ENCODE measurements at places on chromosomes 2 and 18.

DNA sequence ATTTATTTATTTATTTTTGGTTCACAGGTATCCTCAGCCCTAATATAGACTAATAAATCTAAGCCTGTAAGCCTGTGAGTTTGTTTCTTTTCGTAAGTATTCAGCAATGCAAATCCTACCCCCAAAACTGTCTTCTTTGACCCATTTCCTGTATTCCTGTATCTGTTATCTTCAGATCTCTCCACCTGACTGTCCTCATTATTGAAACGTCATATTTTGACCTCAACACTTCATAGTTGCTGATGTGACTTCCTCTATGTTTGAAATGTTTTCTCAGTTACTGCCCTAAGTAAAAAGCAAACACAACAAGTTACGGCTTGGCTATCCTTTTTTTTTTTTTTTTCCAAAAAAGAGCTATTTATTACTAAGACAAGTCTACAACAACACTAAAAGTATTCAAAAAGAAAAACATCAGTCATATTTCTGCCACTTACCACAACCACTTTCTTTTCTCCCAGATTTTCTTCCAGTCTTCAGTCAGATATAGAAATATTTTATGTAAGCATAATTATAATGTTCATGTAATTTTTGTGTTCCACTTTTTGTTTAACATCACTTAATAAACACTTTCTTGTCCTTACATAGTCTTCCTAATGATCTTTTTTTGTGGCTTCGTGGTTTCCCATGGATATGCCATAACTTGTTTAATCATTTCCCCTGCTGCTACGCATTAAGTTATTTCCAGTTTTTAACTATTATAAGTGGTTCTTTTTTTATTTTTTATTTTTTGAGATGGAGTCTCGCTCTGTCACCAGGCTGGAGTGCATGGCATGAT lies 45.0 kb upstream of the EML4 start:
- no peak for DNase-seq

DNA sequence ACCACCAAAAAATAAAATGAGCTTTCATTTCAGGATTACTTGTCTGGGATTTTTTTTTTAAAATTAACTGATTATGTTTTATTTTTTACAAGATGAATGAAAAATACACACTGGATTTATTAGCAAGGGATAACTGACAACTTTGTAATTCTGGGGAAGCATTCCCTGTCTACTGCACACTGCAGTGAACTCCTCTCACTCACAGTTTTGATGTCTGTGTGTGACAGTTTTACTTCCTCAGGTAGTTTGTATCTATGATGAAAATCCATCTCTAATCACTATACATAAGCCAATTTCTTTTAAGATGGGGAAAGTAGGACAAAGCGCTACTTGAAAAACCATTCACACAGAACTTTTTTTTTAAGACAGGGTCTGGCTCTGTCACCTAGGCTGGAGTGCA lies 94.5 kb downstream of the COBLL1 start:
- no peak for DNase-seq

DNA sequence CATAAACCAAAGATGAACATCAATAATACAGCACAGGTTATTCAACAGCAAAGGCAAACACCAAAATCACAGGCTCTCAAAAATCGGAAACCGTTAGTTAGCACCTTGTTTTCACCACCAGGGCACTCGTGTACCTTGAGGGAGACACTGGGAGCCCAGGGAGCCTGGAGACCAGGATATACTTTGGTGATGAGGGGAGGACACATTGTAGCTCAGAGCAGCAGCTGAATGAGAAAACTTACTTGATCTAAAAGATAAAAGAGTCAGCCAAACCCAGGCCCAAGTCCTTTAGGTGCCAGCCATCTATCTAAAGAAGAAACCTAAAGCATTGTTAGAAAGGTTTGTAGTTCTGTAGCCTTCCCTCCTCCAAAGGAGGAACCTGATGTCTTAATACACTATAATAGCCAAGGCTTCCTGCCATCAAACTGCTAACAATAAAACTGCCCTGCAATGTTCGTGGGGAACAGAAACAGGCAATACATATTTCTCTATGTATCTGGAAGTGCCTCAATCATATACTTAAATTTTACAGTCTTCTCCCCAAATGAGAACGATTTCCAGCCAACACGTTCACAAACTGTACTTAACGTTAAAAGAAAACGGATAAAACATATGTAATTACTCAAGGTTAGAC lies 19.3 kb downstream of the BCL11A start:
- no peak for DNase-seq

DNA sequence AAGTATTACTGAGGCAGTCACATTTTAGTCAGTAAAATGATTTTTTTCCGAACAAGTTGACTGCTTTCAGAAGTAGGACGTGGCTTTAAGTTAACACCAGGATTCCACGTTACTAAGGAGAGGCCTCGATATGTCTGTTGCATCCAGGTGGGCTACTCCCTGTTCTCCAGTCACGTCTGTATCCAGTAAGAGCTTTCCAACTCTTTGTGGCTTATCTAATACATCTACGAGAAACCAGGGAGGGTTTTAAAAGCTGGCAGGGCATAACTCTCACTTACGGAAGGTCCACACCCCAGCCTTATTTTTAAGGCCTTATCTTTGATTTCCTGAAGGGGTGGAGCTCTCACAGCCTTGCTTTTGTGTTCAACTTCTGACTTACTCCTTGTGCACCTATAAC lies 99.2 kb downstream of the SLC8A1 start:
- DNase-seq: no peak

DNA sequence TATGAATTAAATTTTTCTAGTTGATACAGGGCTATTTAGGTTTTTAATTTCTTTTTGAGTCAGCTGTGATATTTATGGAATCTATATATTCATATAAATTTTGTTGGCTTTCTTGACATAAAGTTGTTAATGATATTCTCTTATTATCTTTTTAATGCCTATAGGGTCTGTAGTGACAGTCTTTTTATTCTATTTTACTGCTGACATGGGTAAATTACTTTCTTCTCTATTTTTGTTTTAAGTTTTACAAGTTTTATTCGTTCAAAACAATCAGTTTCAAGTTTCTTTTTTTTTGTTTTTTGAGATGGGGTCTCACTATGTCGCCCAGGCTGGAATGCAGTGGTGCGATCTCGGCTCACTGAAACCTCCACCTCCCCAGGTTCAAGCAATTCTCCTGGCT lies 226.3 kb downstream of the ZRANB3 start:
- no peak for DNase-seq

DNA sequence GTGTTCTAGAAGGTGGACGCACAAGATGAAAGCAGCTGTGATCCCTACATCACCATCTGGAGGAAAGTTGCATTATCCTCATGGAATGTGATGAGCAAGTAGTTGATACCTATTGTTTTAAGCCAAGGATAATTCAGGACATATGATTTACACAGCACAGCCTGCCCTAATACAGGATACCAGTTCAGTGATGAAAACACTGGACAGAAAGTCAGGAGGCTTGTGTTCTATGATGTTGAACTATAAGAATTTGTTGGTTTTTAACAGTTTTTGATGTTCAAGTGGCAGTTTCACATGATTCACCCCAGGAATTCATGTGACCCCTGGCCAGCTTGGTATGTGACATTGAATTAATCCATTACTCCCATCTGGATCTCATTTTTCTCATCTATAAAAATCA lies 6.2 kb upstream of the CHST10 start:
- DNase-seq: no peak

DNA sequence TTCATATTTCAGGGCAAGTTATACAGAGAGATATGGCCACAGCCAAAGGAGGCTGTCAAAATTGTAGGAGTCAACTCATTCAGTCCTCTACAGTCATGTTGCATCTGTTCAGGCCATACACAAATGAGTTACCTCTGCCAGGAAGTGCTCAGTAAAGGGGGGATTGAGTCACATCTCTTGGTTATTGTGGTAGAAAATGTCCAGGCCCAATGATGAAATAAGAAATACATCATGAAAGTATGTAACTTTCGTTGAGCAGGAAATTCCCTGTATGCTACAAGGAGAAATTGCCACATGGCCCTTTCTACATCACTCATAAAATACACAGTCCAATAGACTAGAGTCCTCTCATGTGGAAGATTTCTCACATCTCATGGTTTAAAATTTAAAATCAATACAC lies 103.9 kb upstream of the COL3A1 start:
- DNase-seq: no peak

DNA sequence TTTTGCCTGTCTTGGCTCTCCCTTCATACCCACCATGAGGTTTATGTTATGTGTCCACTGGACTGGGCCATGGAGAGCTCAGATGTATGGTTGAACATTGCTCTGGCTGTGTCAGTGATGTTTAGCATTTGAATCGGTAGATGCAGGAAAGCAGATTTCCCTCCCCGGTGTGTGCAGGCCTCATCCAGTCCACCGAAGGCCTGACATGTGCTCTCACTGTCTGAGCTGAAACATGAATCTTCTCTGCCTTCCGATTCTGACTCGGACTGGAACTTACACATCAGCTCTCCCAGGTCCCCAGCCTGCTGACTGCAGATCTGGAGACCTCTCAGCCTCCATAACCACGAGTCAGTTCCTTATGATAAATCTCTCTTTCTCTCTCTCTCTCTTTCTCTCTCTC lies 72.4 kb upstream of the SLC66A3 start:
- DNase-seq: no peak

DNA sequence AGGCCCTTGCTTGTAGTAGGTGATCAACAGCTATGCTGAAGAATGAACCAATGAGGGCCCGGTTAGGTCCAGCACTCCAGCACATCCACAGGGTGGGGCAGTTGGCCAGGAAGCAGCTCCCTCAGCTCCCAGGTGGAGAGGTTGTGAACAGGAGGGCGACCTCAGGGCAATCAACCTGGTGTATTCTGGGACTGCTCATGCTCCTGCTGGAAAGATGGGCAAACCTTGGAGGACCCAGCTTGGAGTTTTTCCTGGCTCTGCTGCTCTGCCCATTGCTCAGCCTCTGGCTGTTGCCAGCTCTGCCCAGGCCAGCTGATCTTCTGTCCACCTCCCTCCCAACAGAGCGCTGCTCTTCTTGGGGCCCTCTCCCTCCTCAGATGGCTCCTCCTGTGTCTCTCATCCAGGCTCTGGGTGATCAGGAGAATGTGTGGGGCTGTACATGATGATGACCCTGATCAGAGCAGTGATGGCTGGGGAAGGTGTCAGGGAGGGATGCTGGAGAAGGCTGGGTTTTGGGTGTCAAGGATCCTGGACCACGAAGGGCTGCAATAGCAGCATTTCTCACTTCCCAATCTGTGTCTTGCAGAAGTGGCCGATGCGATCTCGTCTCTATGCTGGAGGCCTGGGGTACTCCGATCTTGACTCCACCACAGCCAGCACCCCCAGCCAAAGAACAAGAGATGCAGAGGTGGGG lies 3.4 kb downstream of the TCF23 start:
- DNase-seq: no peak

GRCh38 chr2:164669291-164669690 lies 48.0 kb upstream of the GRB14 start:
- DNase-seq: no peak

DNA sequence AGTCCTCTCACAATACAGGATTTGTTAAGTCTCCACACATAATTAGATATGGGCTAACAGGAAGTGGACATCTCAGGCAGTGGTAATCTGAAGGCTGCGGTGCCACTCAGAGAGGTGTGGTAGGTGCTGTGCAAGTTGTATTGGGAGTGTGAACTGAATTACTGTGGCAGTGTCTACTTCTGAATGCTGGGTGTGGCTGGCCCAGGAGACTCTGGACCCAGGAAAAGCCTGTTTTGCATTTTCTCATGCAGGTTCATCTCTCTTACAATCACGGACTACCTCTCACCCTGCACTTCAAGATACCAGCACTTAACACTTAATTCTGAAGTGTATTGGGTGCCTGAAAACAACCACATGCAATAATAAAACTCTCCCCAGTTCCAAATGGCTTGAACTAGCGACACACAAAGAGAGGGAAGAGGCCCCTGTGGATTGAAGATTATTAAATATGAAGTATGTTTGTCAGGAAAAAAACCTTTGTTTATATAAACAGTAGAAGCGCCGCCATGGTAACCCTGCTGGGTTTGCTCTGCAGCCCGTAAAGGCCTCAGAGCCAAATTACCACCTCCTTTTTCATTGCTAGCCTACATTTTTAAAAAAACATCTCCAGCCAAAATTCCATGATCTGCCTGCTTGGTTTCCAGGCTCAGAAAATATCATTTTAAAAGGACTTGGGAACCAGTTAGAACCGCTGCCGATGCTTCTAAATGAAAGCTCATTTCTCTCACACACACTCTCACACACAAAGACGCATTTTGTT lies 77.5 kb downstream of the GFPT1 start:
- DNase-seq: no peak

GRCh38 chr2:158457092-158457825 lies 507 bp downstream of the PKP4 start:
- peak; percentile 12 for DNase-seq

- no peak for DNase-seq
These were observed 611 bp downstream of the TCF7L1 start for GRCh38 chr2:85133751-85134254.

- no peak for DNase-seq
These were observed 42.7 kb downstream of the ODC1 start for GRCh38 chr2:10405448-10405847.

DNA sequence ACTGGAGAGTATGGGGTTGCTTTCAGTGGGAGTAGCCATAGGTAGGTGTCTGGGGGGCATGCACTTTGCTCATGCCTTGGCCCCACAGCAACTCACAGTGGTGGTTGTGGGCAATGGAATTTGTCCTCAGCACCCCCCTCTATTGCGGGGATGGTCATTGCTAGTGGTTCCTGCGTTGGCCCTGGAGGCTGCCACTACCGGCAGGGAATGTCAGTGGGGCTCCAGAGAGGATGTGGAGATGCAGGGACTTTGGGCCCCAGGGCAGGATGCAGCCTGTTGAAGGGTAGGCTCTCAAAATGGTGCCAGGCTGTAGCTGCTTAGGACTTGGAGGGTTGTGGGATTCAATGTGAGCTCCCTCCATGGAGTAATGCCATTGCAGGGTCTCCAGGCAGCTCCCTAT lies 125.0 kb downstream of the XRCC5 start:
- no peak for DNase-seq

GRCh38 chr2:1233281-1233680 lies 180.0 kb upstream of the TPO start:
- no peak for DNase-seq

DNA sequence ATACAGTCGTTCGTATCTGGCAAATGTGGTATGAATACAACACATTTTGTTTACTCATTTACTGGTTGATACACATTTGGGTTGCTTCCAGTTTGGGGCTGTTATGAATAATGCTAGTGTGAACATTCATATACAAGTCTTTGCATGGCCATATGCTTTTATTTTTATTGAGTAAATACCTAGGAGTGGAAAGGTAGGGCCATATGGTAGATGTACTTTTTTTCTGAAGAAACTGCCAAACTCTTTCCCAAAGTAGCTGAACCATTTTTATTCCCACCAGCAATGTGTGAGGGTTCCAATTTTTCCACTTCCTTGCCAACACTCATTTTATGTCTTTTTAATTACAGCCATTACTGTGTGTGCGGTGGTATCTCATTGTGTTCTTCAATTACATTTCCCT lies 496.2 kb upstream of the NRXN1 start:
- no peak for DNase-seq

- DNase-seq: no peak
These were observed 84.0 kb upstream of the RFX8 start for GRCh38 chr2:101558740-101559525.

GRCh38 chr18:75530118-75530517 lies 102.6 kb upstream of the SMIM21 start:
- DNase-seq: no peak

- DNase-seq: no peak
These were observed 243.9 kb upstream of the ID2 start for GRCh38 chr2:8437949-8438400.

Data from activated CD4-positive, CD25-positive, alpha-beta regulatory T cell treated with anti-CD3 and anti-CD28 coated beads, Interleukin-2, amount 50 U/mL, for 16 hours (primary cell).